Ureter (tissue), 1 donor: ENCODE measurements at places on chromosomes 3 and 15. TPM values are rescaled to one million over a fixed set of nuclear protein-coding genes. Genes with fewer than 3 reads are reported as not detected.

DNA sequence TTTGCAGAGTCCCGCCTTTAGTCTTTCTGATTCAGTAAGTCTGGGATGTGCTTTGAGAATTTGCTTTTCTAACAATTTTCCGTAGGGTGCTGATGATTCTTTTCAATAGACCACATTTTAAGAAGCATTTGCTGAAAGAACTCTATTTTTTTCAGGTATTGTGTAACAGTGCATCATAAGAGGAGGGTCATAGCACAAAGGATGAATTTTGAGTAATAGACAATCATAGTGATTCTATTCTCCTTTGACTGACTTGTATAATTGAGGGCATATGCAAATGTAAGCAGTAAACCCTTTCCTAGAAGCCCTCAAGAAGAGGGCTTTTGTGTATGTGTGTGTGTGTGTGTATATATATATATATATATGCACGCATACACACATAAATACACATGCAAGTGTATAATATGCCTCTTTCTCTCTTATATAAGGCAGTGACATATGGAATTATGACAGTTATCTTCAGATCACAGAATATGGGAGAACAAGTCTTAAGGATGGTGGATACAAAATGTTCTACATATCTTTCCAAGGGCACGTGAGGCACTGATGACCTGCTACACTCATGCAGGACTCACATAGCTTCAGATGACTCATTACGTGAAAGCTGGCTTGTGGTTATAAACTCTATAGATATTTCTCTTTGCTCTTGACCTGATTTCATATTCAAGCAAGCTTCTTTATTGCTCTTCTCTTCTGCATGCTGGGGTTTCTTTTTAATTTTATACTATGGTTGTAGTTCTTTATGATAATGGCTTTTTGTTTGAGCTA lies 6.5 kb upstream of the PLSCR1 start:
- DNase-seq: no peak

DNA sequence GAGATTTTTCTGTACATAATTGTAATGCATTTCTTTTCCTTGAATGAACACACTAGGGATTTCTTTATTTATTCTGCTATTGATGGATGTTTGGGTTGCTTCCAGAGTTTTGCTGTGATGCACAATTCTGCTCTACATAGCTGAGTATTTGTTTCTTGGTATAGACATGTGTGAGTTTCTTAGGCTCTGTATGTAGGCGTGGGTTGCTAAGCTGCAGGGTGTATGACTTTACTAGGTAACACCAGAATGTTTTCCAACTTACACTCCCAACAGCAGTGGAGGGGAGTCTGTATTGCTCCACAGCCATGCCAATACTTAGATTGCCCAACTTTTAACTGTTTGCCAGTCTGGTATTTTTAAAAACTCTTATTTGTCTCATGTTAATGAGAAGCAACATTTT lies 155.5 kb upstream of the TNIK start:
- DNase-seq: no peak

DNA sequence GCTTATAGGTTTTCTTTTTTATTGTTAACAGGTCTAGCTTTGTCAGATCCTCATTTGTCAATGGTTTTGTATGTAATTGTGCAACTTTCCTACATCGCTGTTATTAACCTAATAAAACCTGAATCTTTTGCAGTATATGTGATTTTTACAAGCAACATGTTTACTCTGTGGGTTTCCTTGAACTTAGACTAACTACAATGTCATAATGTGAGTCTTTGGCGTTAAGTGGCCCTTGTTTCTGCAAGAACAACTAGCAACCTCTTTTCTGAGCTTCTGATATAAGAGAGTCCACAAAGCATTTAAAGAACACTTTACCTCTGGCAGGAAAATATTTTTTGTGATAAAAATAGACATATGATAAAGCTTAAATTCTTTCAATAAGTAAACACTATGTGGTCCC lies 230.3 kb upstream of the CFAP20DC start:
- DNase-seq: no peak

DNA sequence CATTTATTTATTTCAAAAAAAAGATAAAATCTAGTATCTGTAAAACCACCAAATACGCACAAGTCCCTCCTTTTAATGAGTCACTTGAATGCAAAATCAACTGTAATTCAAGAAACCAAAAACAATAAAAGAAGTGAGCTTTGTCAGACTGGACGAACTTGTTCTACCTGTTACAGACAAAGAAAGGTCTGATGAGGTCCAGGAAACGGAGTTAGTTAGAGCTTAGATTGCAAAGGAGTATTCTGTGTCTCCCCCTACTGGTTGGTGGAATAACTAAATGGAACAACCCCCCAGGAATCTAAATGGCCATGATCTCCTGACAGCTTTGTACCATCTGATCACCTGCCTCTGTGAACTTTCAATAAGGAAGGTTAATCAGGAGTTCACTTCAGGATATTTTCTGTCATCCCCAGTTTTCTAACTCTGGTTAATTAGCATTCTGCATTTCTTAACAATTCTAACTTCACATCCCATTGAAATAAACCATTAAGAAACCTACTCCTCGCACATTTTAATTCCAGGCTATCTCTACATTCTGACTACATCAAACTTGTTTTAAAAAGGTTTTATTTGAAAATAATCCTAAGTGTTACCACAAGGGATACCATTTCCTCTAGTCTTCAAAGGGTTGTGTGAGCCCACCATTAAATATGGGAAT lies 333.0 kb upstream of the SATB1 start:
- DNase-seq: peak; percentile 53

DNA sequence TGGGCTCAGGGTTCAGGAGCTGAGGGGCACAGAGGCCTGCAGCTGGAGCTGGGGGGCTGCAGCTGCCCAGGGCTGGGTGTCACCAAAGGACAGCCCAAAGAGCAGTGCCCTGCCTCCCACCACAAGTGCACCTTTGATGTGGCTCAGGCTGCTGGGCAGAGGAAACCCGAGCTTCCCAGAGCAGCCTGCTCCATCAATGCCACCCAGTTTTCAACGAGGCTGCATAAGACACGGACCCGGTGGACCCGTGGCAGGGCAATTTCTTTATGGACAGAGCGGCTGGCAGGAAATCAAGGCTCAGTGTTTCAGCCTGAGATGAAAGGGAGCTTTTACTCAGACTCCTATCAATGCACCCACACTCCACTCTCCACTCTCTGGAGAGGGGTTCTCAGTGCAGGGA lies 18.7 kb downstream of the SEMA5B start:
- no peak for DNase-seq

GRCh38 chr15:87841426-87841998 lies 415.0 kb downstream of the NTRK3 start:
- no peak for DNase-seq

GRCh38 chr3:96169111-96169766 lies 645.2 kb upstream of the EPHA6 start:
- no peak for DNase-seq

GRCh38 chr15:88982304-88982945 lies 69.2 kb upstream of the MFGE8 start:
- DNase-seq: no peak

- DNase-seq: no peak
Measured at GRCh38 chr15:61115241-61115640, 113.9 kb downstream of the RORA start.

DNA sequence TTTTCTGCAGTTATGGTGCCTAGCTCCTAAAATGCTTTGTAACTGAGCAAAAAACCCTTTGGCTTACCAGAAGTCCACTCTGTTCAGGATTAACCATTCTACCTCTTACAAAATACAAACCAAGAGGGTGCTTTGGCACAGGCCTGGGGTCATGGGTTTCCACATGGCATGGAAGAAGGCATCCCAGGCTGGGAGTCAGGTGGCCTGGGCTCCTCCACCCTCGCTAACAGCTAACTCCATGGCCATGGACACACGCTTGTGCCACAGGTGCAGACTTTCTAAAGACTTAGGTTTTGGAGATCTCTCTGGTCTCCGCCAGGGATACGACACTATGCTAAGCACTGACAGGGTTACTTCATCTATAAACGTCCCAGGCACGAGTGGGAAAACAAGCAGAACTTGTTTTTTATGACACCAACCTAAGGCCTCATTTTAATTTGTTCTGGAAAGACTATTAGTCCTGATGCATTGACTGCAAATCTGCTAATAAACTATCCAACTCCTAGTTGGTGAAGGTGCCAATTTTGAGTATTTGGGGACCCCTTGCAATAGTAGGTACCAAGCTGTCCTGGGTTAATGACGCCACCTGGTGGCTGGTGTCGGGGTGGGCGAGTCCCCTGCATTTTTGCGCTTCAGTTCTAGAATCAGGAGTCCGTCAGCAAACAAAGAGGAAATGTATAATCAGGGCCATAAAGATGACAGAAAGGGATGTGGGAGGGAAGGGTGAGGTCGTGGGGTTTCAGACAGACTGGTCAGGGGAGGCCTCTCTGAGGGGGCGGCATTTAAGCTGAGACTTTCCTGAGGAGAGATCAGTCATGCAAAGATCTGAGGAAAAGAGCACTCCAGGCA lies 10.3 kb upstream of the ALDH1A3 start:
- no peak for DNase-seq

DNA sequence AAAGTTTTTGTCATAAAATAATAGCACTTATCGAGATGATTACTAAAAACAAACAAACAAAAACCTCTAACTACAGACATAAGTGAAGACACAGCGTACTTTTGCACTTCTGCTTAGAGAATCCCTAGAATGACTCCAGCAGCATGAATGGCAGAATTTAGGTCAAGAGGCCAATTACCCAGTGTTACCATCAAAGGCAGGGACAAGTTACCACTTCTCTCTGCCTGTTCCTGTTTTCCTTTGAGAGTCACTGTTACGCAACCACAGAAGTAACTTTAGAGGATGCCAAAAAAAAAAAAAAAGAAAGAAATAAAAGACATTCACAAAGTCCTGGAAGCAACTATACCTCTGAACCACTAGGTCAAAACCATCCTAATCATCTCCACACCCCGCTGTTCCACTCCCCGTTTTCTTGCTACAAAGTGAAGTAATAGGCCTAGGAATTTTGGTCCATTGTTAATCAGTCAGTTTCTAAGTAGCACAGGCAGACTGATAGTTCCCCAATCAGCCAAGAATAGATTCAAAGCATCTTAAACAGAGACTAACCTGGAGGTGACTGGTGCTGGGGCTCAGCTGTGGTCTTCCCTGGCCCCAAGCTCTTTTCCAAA lies 41.9 kb downstream of the FMN1 start:
- DNase-seq: no peak

- DNase-seq: no peak
Measured at GRCh38 chr3:119148493-119149180, 2.7 kb downstream of the TEX55 start.

DNA sequence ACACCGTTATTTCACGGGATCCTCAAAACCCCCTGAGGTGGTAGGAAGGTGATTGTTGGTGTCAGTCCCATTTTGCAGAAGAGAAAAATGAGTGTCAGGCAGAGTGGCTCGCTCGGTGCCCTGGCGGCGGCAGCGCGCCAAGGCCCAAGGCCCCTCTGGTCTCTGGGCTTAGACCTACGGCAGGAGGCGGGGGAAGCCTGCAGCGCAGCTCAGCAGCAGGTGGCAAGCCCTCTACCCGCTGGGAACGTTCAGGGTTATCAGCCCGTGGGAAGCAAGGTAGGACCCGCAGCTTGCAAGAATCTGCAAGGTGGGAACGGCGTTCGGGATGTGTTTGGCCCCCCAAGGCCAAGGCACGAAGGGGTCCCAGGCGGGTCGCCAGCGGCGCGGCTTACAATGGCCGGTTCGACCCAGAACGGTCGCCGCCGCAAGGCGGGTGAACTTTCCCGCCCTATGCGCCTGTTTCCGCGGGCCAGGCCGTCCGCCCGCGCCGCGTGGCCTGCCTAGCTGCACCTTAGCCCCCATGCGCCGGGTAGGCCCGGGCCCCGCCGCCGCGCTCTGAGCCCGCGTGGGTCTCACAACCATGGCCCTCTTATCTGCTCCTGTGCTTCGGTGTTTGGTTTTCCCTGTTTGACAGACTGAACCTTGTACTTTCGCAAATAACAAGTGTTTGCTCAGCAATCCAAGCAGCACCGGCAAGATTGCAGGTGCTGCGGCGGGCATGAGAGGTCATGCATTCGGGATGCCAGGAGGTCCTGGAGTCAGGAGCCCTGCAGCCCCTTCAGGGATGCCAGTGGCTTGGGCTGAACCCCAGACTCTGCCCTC lies 39.7 kb downstream of the CCNL1 start:
- no peak for DNase-seq

DNA sequence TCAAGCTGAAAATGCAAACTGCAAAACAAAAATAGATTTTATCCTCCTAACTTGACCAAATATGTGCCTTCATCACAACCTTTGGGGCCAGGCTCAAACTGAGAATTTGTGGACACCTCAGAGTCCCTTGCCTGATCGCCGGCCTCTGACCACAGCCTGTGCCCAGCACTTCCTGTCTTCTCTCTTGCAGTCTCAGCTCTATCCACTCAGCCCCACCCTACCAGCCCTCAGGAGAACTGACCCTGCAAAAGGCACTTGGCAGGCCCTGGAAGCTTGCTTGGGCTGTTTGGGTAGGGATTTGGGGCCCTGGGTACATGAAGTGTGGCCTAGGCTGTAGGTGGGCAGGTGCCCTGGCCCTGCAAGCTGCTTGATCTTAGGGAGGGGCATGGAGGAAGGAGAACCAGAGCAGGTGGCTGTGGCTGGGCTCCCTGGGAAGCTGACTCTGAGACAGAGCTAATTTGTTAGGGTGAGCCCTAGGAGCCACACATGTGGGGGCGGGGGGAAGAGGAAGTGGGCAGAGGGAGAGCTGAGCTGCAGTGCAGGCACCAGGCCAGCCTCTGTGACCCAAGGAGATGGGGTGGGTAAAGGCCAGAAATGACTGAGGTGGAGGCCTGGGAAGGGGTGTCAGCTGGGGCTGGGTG lies 8.6 kb downstream of the CLEC3B start:
- peak; percentile 64 for DNase-seq

GRCh38 chr15:48547286-48547685 lies 98.2 kb downstream of the FBN1 start:
- DNase-seq: no peak

GRCh38 chr3:57952208-57952631 lies 56.0 kb upstream of the FLNB start:
- DNase-seq: peak; percentile 79

DNA sequence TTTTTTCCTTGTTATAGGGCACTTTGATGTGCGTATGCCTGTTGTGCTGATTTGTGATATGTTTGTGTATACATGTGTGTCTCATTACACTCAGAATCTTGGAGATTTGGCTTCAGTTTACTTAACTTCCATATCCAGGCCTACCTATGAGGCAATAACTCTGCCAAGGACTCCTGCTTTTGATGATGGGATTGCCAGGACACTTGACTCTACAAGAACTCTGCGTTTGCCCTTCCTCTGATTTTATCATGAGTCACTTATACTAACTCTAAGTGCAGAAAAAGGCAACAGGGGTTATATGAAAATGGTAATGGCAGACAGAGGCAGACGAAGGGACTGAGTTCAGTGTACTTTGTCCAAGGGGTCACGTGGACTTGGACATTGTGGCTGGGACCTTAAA lies 33.6 kb downstream of the MCTP2 start:
- DNase-seq: no peak

USP50 gene
- 1.2 TPM for total RNA-seq

LDHAL6B gene
- not detected for total RNA-seq

SCAP gene
- total RNA-seq: 139 TPM

TMOD2 gene
- 9.2 TPM for total RNA-seq

CPOX gene
- 17.5 TPM for total RNA-seq

TRANK1 gene
- 29.2 TPM for total RNA-seq

DNAH12 gene
- total RNA-seq: 0.70 TPM

TEX55 gene
- not detected for total RNA-seq

KNG1 gene
- total RNA-seq: not detected

SLC28A2 gene
- total RNA-seq: not detected
